ENCODE measurements at places on chromosomes 11 and 22. TPM values are rescaled to one million over a fixed set of nuclear protein-coding genes. Genes with fewer than 3 reads are reported as not detected.

The SIK2 gene
- polyA plus RNA-seq: 8.9 TPM

- no peak for DNase-seq
Measured at GRCh38 chr22:23268877-23269276, 88.6 kb downstream of the BCR start.

DNA sequence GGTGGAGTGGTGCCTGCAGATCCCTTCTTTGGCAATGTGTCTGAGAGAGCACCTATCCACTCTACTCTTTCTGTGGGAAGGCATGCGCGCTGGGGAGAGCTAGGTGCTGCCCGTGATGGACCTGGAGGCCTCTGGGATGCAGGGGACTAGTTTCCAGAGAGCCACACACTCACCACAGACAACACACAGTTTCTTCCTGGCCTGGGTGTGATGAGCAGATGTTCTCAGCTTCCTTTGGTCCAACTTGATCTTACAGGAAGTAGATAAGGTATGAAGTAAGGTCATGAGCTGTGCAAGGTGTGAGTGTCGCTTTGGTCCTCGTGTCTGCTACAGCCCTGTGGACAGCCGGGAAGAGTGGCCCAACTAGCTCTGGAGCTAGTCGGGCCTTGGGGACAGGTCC, 27.3 kb upstream of the SUSD2 start:
- DNase-seq: no peak

DNA sequence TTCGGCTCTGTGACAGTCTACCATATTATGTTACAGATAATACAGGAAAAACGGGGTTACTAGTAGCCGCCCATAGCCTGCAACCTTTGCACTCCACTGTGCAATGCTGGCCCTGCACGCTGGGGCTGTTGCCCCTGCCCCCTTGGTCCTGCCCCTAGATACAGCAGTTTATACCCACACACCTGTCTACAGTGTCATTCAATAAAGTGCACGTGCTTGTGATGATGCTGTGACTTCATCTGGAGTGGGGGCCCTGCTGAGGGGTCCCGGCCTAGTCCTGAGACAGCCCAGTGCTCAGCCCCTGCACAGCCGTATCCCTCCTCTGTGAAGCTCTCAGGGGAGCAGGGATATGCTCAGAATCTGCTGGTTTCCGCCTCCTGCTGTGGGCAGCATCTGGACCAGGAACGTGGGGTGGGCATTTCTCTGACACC, 1.2 kb downstream of the IFITM1 start:
- no peak for DNase-seq

- DNase-seq: peak; percentile 57
Measured at GRCh38 chr22:20430720-20431510, 6.7 kb downstream of the SCARF2 start.
